Fibroblast of villous mesenchyme (primary cell): ENCODE measurements at places on chromosomes 1 and 21. TPM values are rescaled to one million over a fixed set of nuclear protein-coding genes. Genes with fewer than 3 reads are reported as not detected.

The NCAM2 gene
- total RNA-seq = 5.2 and 7.1 TPM in 2 replicates

The GBP3 gene
- total RNA-seq = 24.8 and 41.0 TPM in 2 replicates

The ETV3L gene
- not detected in 2 replicates for total RNA-seq

The GJC2 gene
- 2.6 and 3.9 TPM in 2 replicates for total RNA-seq

The ASPM gene
- total RNA-seq = 19.6 and 43.6 TPM in 2 replicates

- DNase-seq = no peak
Measured at GRCh38 chr1:19123837-19124236, 86.2 kb downstream of the UBR4 start.

- DNase-seq = no peak
Measured at GRCh38 chr1:151369302-151369610, 3.2 kb downstream of the SELENBP1 start.

DNA sequence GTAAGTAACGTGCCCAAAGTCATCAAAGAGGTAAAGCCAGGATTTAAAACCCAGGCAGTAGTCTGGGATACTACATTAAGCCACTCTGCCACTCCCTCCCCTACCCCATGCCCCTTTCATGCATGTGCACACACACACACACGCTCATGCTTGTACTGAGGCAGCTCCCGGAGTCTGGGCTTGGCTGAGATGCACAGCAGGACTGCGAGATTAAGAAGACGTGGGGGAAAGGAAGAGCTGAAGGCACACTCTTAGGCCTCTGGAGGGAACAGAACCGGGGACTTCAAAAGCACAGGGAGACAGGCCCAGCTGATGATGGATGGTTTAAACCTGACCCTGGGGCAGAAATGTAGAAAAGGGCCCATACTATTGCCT, 98.3 kb downstream of the GLIS1 start:
- no peak for DNase-seq

DNA sequence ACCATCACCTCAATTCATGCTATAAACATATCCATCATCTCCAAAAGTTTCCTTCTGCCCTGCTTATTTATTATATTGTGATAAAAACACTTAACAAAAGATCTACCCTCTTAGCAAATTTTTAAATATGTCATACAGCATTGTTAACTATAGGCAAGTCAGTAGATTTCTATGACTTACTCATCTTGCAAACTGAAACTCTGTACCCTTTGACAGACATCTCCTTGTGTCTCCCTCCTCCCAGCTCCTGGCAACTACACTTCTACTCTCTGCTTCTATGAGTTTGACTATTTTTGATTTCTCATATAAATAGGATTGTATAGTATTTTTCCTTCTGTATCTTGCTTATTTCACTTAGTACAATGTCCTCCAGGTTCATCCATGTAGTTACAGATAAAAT, 174.8 kb downstream of the TNFSF18 start:
- no peak for DNase-seq

GRCh38 chr1:93976291-93976690, 67.1 kb upstream of the GCLM start:
- DNase-seq = no peak

DNA sequence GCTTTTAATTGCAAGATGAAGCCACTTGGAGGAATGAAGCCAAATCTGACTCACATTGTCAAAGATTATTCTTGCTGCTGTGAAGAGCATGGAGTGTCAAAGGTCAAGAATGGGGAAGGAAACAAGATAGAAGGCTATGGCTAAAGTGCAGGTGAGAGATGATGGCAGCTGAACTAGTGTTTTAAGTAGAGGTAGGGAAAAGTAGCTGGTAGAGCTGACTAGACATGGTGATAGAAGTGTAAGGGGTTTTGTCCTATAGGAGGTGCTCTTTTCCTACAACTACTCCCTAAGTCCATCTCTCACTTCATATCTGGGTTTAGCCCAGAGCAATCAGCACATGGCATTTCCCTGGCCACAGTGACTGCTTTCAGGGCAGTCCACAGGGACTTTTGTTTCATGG, 11.8 kb downstream of the UBE2T start:
- no peak for DNase-seq

DNA sequence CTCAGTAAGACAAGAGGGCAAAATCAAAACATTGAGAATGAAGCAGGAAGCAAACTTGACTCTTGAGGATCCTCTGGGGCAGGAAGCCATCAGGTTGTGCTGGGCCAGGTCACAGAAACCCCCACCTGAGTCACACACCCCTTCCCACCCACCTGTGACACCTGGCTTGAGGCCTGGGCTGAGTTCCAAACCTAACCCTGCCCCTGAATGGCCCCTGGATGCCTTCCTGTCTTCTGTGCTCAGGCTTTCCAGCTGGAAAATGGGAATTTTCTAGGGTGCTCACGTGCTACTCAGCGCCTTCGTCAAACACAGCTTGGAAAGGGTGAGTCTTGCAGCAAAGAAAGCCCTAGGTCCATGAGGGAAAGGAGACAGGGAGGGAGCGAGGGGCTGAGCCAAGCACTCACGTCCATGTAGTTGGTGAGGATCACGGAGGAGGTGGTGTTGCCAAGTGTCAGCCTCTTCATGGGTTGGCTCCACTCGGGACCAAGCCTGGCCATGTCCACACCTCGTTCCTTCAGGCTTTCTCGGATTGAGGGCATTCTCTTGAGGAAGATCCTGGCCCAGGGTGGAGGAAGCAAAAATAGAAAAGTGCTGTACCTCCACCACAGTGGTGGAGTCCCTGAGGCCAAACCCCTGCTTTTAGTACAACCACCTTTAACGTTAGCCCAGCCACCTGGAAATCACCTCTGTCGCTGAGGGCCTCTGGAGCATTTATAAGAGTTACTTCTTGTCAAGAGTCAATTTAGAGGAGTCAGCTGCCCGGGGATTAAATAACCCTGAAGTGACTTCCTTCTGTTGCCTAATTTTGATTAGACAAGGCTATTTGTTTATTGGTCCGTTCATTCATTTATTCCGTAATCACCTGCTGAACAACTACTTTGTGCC, 4.3 kb downstream of the REN start:
- no peak for DNase-seq

GRCh38 chr1:232728507-232729263, 76.5 kb upstream of the MAP10 start:
- DNase-seq = peak; percentile 75

- no peak for DNase-seq
Measured at GRCh38 chr1:41051022-41051421, 29.5 kb upstream of the SLFNL1 start.

DNA sequence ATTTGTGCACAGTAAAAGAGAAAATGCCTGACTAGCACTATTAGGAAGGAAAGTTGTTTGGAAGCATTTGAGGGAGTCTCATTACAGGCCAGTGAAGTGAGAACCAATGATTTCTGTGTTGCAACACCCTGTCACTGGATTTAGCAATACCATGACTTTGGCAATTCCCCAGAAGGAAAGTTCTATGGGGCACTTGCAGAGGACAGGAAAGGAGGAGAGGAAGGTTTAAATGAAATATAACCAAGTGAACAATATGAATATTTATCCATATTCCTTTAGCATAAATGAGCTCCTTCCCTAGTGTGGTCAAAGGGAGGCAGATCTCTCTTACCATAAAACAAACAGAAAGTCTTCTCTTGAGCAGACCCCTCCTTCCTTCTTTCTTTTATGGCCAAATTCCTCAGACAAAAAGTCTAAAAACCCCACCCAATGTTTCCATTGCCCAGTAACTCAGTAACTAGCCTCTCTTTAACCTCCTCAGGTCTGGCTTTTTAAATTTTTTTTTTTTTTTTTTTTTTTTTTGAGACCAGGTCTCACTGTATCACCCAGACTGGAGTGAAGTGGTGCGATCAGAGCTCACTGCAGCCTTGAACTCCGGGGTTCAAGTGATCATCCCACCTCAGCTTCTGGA, 5.5 kb downstream of the TLR5 start:
- DNase-seq = peak; percentile 85

DNA sequence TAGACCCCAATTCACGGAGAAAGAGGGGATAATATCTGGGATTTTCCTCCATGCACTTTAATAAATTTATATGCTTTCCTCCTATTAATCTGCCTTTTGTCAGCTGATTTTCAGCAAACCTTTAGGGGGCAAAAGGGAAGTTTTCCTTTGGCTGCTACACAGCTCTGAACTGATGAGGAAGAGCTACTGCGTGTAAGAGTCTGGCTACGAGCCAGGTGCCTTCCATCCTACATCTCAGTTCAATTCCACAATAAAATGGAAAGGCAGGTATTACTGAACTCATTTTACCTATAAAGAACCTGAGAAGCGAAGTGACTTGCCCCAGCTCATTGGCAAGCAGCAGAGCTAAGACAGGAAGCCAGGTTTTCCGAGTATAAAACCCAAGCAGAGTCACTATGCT, 28.3 kb upstream of the ZNF326 start:
- DNase-seq = no peak

DNA sequence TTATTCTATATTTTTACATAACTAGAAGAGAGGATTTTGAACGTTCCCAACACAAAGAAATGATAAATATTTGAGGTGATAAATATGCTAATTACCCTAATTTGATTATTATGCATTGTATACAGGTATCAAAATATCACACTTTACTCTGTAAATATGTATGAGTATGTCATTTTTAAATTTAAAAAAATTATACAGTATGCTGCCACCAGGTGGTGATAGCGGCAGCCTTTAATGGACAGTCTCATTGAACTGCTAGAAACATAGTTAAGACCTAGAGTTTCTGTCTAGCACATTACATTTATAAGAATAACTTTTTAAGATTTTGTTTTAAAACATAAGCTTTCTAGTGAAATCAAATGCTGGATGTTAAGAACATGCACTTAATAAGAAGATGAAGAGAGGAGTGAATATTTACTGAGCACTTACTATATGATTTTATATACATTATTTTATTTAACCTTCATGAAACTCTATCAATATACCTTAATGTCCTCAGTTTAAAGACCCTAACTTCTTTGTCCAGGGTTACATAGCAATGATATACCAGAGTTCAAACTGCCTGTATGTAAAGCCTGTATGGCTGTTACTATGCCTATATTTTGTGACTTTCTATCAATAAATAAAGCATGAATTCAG, 207.1 kb downstream of the NUF2 start:
- DNase-seq = peak; percentile 39

DNA sequence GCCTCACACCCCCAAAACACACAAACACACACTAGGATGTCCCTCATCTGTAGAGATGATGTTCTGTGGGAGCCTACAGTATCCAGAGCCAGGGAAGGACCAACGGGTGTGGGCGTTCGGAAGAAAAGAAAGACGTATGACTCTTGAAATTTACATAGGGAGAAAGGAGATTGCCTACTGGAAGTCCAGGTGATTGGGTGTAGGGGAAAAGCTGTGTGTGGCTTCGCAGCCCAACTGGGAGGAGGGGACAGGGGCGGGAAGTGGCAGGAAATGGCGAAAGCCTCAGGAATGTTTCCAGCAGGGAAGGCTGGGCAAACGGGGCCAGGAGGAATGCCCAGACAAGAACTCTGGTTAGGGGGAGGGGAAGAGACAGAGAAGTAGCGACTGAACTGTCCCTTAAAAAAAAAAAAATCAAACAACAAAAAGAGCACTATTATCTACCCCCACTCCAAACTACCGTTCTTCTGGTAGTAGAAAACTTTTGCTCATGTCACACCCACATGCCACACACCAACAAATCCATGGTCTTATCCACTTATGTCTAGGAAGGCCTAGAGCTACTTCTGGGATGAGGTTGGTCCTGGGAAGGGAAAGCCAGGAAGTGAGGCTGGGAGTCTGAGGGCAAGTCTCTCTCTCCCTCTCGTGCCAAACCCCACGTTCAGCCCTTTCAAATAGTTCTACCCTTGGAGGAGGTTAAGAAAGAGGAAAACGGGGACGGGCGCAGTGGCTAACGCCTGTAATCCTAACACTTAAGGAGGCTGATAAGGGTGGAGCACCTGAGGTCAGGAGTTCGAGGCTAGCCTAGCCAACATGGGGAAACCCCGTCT, 1.8 kb upstream of the CKS1B start:
- peak; percentile 96 for DNase-seq

- no peak for DNase-seq
Measured at GRCh38 chr1:185408700-185409270, 91.7 kb upstream of the IVNS1ABP start.
